ENCODE measurements at places on chromosomes 6 and 20. TPM values are rescaled to one million over a fixed set of nuclear protein-coding genes. Genes with fewer than 3 reads are reported as not detected.

The LINC00237 gene
- total RNA-seq, result not detected

The ADGRG6 gene
- total RNA-seq, result 15.3 TPM

The STX11 gene
- 6.3 TPM for total RNA-seq

The BNIP5 gene
- not detected for total RNA-seq

The HDGFL1 gene
- total RNA-seq, result not detected

The OPRL1 gene
- total RNA-seq, result 0.51 TPM

The LAMA2 gene
- 0.65 TPM for total RNA-seq

The MANEA gene
- total RNA-seq, result 10.5 TPM

The TNFRSF6B gene
- total RNA-seq, result 12.6 TPM

The KCNG1 gene
- 91.3 TPM for total RNA-seq

The CGA gene
- not detected for total RNA-seq

The PCSK2 gene
- total RNA-seq, result 0.06 TPM

The ELOVL4 gene
- total RNA-seq, result 2.5 TPM

The GPANK1 gene
- 32.9 TPM for total RNA-seq

The RIMS1 gene
- total RNA-seq, result 3.3 TPM

The PDCD2 gene
- 318 TPM for total RNA-seq

The FAM83C gene
- not detected for total RNA-seq

The COL11A2 gene
- 5.5 TPM for total RNA-seq

The FABP7 gene
- not detected for total RNA-seq

The HLA-DQA2 gene
- not detected for total RNA-seq

The LYRM4 gene
- 22.8 TPM for total RNA-seq

The GMPR gene
- total RNA-seq, result 6.5 TPM

The TCF21 gene
- not detected for total RNA-seq

The TRIM31 gene
- not detected for total RNA-seq

The ELOVL2 gene
- total RNA-seq, result 11.3 TPM

The FLRT3 gene
- 0.23 TPM for total RNA-seq

The PRL gene
- total RNA-seq, result not detected

The ARMH2 gene
- not detected for total RNA-seq

The LRFN2 gene
- total RNA-seq, result not detected

The MACROD2 gene
- 0.51 TPM for total RNA-seq

The ULBP3 gene
- total RNA-seq, result 27.3 TPM

The SIRPB2 gene
- total RNA-seq, result not detected

The DNAH8 gene
- not detected for total RNA-seq

The LY6G6C gene
- not detected for total RNA-seq

The PCIF1 gene
- total RNA-seq, result 2.7 TPM

The FOXS1 gene
- 2.0 TPM for total RNA-seq

The OR2J3 gene
- total RNA-seq, result not detected

The BCAS1 gene
- total RNA-seq, result not detected

The PLAGL1 gene
- 5.5 TPM for total RNA-seq

The RHAG gene
- not detected for total RNA-seq

The VGLL2 gene
- total RNA-seq, result not detected

The ZNF322 gene
- 23.2 TPM for total RNA-seq

The IP6K3 gene
- total RNA-seq, result not detected

The PARD6B gene
- total RNA-seq, result 26.0 TPM

The TTK gene
- 180 TPM for total RNA-seq

The CST2 gene
- total RNA-seq, result not detected

The UQCC2 gene
- 115 TPM for total RNA-seq

The GRM1 gene
- not detected for total RNA-seq

The ATP5F1E gene
- total RNA-seq, result 26.1 TPM

The C6orf58 gene
- total RNA-seq, result 0.39 TPM

The SIGLEC1 gene
- total RNA-seq, result not detected

The FAM209B gene
- not detected for total RNA-seq

The PKIB gene
- 23.7 TPM for total RNA-seq

The FOXQ1 gene
- 0.63 TPM for total RNA-seq

The RAB44 gene
- total RNA-seq, result under 0.01 TPM

The SULF2 gene
- total RNA-seq, result 3.7 TPM

The TGM2 gene
- total RNA-seq, result 33.4 TPM

The MUC22 gene
- total RNA-seq, result not detected

The SMPDL3A gene
- total RNA-seq, result 6.0 TPM

Measured in Daoy (cell line).